ENCODE measurements at places on chromosomes 2 and 18.

- DNase-seq, result no peak
Measured at GRCh38 chr18:25449046-25449445, 97.1 kb upstream of the ZNF521 start.

DNA sequence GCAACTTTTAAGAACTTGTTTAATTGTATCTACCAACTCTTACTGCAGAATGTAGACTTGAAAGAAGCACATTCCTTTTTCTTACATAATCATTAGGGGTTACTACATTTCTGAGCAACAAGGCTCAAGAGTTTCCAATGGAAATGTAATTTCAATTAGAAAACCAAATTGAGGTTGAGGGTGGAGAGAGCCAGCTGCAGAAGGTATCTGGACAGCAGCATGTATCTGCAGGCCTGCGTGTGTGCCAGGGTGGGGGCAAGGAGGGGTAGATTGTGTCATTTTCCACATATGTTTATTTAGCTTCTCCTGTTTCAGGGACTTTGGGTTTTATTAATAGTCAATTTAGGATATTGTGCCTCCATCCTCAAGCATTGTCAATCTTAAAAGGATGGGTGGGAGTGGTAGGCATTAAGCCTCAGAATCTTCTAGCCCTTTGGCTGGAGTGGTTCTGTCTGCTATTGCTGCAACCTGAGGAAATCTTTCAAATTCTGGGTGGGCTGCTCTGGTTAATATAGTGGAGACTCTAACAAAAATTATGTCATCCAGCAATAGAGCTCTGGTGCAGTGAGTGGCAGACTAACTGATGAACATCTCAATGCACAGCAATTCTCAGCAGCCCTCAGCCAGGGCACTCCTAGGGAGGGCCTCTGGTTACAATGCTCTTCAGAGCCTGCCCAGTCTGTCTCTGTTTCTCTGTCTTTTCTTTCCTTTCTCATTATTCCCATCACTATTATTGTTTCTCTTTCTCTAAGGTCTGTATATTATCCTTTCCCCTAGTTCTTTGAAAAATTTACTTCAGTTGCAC, 151.4 kb downstream of the RPIA start:
- DNase-seq, result no peak

GRCh38 chr18:49352321-49352720, 108.1 kb downstream of the DYM start:
- DNase-seq, result no peak

- no peak for DNase-seq
Measured at GRCh38 chr18:43819397-43819796, 542.1 kb upstream of the SYT4 start.

DNA sequence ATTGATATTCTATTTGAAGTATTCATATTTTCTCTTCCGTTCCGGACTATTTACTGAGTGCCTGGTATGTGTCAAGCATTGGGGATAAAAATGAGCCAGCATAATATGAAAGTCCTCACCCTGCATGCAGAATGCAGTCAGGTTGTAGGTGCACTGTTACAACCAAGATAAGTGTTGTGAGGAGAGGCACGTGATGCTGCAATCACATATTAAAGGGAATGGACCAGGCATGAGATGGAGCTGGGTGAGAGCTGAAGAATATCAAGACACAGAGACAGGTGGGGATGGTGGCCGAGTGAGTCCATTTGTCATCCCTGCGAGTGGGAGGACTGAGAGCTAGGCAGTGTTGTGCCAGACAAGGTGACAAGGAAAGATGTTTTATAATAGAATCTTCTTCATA, 52.3 kb downstream of the MFSD6 start:
- no peak for DNase-seq

DNA sequence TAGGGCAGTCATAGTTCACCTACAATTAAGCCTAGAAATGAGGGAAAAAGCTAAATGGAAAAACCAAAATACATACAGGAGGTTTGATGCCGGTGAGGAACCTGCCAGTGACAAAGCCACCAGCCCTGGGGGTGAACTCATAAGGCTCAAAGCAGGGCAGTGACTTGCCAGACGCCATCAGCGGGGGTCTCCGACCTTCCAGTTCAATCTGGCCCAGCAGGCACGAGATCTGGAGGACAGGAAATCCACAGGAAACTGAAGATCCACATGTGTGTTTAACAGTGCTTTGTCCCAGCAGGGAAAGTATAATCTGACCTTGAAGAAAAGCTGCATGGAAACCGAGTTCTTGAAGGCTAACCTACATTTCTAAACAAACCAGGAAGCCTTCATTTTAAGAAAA, 60.1 kb downstream of the POLR1A start:
- DNase-seq, result no peak

DNA sequence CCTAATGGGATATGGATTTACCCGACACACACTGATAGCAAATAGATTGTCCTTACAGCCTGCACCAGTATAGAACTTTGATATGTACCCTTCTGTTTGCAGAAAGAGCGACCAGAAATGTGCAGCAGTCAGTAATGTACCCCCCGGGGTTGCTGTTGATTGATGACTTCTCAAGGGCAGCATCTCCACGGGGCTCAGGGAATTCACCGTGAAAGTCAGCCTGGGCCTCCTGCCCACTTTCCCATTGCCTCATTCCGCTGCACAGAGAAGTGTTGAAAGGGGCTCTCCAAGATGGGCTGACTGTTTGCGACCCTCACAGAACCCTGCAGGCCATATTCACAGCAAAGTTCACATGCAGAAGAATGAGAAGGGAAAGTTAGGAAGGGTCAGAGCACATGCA, 241.3 kb downstream of the PRKCE start:
- DNase-seq, result no peak

GRCh38 chr2:70321370-70321769, 19.5 kb upstream of the FAM136A start:
- no peak for DNase-seq

- DNase-seq, result no peak
Measured at GRCh38 chr18:24543795-24544498, 83.5 kb downstream of the HRH4 start.

GRCh38 chr2:44706681-44707553, 234.6 kb upstream of the SIX3 start:
- peak; percentile 53 for DNase-seq

GRCh38 chr2:103284750-103285149, 522.9 kb downstream of the TMEM182 start:
- no peak for DNase-seq

- no peak for DNase-seq
Measured at GRCh38 chr2:188450732-188451483, 159.2 kb downstream of the GULP1 start.

DNA sequence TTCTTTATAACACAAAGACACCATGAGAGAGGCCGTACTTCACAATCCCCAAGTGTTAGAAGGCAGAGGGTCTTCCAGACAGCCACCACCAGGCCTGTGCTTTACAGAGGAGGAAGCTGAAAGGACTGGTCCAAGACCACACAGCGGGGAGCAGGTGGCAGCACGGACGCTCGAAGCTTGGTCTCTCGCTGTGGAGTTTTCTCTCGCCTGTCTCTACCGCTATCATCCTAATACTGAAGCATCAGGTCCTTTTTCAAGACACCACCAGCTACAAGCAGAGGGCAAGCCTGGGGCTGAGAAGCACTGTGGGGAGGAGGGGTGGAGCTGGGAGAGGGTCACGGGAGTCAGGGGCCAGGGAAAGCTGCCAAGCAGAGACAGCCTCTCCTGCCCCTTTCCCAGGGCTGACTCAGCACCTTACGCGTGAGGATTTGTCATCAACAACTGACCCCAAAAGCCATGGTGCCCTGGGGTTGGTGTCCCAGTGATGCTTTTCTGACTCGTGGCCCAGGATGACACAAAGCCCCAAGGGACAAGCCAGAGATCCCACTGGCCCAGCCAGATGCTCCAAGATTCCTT, 31.9 kb upstream of the FOSL2 start:
- DNase-seq, result no peak

DNA sequence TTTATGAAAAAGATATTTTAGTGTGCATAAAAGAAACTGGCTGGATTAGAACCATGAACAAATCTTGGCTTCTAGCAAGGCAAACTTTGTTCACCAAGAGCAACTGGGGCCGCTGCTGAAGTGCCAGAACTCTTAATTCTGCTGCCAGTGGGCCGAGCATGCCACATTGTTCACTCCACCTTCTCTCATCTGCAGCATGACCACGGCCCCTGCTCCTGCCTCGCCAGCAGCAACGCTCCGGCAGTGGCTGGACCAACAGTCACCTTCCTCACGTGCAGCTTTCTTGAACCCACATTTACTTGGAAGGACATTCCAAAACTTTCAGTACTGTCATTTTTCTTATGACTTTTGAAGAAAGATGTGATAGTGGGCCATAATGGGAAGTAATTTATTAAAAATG, 213.8 kb downstream of the PIEZO2 start:
- DNase-seq, result no peak

DNA sequence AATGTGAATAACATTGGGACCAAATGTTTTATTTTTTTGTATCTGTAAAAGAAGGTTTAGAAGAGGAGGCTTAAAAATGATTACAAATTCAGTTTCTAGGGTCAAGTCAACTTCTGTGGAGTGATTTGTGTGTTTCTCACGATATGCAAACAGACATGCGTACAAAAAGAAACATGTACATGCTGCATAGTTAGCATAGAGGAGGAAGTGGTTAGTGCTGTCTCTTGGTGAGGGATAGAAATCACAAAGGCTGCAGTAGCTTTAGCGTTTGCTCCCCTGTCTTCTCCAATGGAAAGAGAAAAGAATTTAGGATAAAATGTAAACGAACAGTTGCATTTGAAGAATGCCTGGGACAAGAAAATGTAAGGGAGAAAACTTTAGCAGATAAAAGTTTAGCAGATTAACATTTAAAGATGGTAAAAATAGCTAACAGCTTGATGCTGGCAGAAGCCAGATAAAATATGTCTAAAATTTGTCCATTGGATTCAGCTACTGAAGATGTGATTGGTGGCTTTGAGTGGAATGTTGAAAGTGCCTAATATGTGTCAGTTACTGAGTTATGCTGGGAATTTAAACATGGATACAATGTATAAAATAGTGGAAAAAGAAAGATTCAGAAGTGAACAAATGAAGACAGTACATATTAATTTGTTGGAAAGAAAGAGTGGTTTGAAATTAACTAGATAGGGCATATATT, 44.9 kb downstream of the MALT1 start:
- DNase-seq, result no peak

GRCh38 chr18:61334491-61334850, 1.2 kb downstream of the CDH20 start:
- no peak for DNase-seq

DNA sequence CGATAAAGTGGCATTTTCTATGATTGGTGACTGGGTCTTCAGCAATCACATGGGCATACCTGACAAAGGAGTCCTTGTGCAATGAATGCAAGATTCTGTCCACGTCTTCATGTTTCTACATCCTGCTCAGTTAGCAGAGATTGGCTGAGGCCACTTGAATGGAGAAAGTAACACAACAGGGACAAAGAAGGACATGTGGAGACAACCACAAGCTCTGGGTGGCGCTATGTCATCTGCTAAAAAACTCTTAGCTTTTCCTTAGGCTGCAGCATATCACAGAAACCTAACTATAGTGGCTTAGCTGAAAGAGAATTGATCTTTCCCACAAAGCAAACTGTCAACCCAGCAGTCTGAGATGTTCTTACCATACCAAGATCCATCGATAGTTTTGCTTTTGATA, 1109.7 kb downstream of the SOCS6 start:
- DNase-seq, result peak; percentile 73

DNA sequence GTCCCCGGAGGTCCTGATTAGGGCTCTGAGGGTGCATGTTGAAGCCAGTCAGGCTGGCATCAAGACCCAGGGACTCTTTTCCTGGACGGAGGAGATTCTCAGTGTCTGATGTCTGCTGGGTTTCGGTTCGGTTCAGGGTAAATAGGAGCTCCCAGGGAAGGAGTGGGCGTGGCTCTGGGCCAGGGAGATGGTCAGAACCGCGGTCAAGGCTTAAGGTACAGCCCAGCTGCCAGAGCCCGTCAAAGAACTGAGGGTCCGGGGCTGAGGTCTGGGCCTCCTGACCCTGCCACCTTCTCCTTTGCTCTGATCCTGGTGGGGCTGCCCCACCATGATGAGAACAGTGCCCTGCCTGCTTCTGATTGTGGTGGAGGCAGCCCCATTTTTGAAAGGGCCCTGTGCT, 39.8 kb downstream of the LPIN1 start:
- DNase-seq, result no peak

GRCh38 chr2:239287461-239287860, 113.4 kb downstream of the HDAC4 start:
- no peak for DNase-seq

DNA sequence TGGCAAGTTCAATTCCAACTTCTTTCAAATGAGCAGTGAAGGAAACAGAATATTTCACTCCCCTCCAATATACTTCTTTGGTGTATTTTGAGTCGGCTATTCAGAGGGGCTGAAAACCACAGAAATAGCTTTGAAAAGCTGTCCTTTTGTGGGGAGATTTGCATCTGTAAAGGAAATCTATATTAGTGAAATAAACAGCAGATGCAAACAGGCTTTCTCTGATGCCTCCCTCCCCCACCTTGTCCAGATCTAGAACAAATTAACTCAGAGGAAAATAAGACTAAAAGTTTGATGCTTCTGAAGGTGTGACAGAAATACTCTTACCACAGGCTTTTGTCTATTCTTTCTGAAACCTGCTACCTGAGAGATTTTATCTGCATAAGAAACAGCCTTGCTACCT, 808.5 kb downstream of the CPS1 start:
- DNase-seq, result no peak

GRCh38 chr2:68774569-68775271, 40.1 kb downstream of the ARHGAP25 start:
- no peak for DNase-seq

DNA sequence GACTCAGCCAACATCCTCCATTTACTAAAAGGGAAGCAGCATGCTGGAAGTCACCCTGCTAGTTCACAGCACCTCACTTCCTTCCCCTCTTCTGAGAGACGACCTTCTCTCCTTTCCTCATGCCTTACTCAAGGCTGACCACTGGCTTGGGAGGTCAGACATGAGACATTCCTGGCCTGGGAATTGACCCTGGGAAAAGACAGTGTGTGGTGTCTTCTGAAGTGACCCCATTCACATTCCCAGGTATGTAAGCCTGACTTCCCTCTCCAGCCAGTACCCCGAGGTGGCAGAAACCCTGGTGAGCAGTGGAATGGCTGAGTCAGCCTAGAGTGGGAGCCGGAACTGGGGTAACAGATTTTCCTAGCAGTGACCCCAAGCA, 92.4 kb downstream of the PLB1 start:
- DNase-seq, result no peak

DNA sequence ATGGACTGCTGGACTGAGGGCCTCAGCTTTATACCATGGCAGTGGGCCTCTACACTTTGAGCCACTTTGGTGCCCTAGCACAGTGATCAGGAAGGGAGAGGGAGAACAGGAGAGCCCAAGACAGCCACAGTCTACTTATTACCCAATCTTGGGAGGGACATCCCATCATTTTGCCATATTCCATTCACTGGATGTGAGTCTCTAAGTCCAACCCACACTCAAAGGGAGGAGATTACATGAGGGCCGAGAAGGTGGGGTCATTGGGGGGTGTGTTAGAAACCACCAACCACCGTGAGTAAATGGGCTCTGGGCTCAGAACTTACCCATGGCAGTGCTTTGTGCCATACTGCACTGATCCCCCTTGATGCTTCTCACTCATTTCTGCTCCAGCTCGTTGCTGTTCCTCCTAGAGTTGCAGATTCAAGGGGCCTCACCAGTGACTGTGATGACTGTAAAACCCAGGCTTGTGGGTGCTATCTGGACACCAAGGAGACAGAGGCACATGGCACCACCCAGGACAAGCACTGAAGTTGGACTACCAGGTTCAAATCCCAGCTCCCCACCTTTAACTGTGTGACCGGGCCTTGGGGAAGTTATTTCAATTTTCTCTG, 97.6 kb upstream of the RAB6C start:
- DNase-seq, result no peak

GRCh38 chr18:55287149-55287806, 300.7 kb downstream of the TCF4 start:
- DNase-seq, result peak; percentile 40
